Femur (tissue), 1 donor: ENCODE measurements at places on chromosomes 6 and 20.

GRCh38 chr6:52554684-52555280 is 22.1 kb downstream of the TRAM2 start:
- no peak for DNase-seq

DNA sequence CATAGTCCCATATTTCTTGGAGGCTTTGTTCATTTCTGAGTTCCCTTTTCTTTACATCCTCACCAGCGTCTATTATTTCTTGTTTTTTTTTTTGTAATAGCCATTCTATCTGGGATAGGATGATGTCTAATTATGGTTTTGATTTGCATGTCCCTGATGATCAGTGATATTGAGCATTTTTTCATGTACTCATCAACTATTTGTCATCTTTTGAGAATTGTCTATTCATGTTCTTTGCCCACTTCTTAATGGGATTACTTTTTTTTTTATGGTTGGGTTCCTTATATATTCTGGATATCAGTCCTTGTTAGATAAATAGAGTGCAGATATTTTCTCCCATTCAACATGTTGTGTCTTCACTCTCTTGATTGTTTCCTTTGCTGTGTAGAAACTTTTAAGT is 42.1 kb downstream of the CYB5R4 start:
- no peak for DNase-seq

- DNase-seq, result no peak
Measured at GRCh38 chr20:34943808-34944567, 11.6 kb downstream of the GSS start.

- no peak for DNase-seq
Measured at GRCh38 chr6:116111552-116112528, 11.2 kb downstream of the NT5DC1 start.

GRCh38 chr6:56932910-56933477 is 21.9 kb upstream of the BEND6 start:
- DNase-seq, result no peak

DNA sequence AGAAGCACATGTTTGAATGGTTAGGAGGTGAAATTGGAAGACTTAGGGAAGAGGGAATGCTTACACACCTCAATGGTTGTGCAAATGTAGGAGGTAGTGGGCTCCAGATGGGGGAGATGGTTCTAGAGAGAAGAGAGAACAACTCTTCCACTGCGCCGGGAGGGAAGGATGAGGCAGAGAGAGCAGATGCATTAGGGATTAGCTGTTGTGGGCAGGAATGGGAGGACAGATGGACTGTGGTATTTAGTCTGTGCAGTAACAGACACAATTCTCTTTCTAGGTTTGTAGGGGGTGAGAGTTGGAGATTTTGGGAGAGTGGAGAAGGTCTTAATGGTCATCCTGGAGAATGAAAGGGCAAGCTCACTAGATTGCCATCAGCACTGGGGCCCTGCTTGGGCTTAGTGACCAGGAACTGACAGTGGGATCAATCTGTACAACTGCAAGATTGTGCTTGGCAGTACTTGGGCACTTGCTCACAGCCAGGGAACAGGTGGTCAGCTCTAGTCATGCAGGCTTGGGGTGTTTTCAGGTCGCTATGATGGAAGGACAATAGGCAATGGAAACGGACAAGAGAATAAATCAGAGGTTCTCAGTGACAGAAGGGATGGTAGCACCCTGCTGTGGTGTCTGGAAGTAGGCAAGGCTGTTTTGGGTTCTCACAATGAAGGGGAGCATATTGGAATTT is 182.0 kb upstream of the MYLIP start:
- DNase-seq, result no peak

DNA sequence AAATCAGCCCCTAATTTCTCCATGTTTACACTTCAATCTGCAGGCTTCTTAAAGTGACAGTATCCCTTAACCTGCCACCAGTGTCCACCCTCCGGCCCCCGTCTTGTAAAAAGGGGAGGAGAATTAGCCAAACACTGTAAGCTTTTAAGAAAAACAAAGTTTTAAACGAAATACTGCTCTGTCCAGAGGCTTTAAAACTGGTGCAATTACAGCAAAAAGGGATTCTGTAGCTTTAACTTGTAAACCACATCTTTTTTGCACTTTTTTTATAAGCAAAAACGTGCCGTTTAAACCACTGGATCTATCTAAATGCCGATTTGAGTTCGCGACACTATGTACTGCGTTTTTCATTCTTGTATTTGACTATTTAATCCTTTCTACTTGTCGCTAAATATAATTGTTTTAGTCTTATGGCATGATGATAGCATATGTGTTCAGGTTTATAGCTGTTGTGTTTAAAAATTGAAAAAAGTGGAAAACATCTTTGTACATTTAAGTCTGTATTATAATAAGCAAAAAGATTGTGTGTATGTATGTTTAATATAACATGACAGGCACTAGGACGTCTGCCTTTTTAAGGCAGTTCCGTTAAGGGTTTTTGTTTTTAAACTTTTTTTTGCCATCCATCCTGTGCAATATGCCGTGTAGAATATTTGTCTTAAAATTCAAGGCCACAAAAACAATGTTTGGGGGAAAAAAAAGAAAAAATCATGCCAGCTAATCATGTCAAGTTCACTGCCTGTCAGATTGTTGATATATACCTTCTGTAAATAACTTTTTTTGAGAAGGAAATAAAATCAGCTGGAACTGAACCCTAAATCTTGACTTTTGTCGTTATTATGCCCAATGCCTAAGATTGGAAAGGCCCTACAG is 4.5 kb downstream of the SOX4 start:
- peak; percentile 50 for DNase-seq
